Spinal cord (tissue), 10 donors: ENCODE measurements at places on chromosomes 7 and 10. TPM values are rescaled to one million over a fixed set of nuclear protein-coding genes. Genes with fewer than 3 reads are reported as not detected.

FKBP6 gene
- polyA plus RNA-seq: 0.39 TPM

PNLIPRP1 gene
- polyA plus RNA-seq: not detected

DNA sequence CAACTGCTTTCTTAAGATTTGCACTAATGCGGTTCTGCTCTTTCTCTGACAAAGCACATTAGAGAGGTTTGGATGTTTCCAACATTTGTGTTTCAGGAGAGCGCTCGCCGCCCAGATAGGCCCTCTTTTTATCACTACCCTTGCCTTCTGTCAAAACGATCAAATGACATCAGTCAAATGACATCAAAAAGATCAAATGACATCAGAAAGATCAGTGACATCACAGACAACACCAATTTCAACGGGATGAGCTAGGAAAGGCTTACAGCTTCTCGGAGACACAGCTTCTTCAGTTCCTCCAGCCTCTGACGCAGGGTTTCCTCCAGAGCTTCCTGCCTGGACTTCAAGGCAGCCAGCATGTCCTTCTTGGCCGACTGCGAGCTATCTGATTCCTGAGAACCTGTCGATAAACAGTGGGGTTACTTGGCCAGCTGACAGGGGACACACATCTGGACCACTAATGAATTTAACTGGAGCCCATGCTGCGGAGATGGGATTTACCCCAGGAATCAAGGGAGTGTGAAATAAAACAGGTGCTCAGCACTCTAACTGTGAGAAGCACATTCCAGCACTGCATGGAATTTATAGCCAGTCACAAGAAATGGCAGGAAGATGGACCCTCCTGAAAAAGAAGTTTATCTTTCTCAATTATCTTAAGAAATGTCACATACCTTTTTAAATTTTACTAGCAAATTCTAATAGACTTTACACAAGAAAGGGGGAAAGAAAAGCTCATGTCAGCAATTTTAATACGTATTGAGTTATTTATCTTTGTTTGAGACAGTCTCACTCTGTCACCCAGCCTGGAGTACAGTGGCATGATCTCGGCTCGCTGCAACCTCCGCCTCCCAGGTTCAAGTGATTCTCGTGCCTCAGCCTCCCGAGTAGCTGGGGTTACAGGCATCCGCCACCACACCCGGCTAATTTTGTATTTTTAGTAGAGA lies 88.2 kb downstream of the PRPF18 start:
- DNase-seq: no peak

GRCh38 chr10:25047088-25047487 lies 30.7 kb downstream of the THNSL1 start:
- no peak for DNase-seq

DNA sequence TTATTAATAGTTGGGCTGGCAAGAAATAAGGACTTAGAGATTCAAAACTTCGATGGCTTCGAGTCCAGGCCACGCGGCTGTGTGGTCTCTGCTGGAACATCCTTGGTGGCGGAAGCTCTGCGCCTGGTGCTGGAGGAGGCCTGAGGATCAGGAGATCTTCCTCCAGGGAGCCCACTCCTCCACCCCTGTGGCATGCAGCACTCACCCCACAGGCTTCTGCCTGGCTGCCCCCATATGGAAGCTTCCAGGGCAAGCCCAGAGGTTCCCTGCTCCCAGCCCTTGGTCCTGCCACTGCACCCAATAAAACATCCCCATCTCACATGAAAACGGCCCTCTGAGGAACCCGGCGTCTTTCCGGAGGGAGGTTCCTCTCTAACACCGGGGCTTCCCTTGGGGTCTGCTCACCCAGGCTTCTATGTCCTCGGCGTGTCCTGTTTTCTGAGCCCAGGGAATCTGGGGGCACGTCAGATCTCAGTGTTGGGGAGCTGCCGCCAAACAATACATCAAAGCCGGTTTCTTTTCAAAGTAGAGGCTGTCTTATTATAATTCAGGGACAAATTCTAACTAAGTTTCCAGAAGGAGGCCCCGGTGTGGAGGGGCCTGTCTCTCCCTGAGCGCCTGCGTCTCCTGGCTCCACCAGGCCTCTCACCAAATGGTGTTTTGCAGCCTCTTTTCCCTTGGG lies 32.4 kb downstream of the CALML3 start:
- DNase-seq: no peak

GRCh38 chr7:71705217-71705616 lies 573.3 kb downstream of the GALNT17 start:
- no peak for DNase-seq

GRCh38 chr10:119418362-119418761 lies 124.2 kb downstream of the RGS10 start:
- no peak for DNase-seq

DNA sequence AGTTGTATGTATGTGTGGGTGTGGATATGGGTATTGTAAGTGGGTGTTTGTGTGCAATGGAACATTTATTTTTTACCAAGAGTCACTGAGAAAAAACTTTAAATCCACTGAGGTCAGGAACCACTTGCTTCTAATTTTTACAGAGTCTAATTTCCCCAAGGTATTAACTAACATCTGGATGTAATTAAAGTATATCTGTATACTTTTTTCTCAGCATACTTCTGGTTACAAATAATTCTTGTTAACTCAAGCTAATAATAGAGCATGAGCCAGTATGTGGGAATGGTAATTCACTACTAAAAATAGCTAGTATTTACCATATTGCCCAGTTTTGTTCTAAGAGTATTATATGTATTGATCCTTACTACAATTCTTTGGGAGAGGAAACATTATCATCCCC lies 24.6 kb upstream of the STEAP4 start:
- no peak for DNase-seq

- peak; percentile 77 for DNase-seq
Measured at GRCh38 chr7:143405173-143406001, 3.3 kb downstream of the EPHA1 start.
